ENCODE measurements at places on chromosomes 11 and 22.

DNA sequence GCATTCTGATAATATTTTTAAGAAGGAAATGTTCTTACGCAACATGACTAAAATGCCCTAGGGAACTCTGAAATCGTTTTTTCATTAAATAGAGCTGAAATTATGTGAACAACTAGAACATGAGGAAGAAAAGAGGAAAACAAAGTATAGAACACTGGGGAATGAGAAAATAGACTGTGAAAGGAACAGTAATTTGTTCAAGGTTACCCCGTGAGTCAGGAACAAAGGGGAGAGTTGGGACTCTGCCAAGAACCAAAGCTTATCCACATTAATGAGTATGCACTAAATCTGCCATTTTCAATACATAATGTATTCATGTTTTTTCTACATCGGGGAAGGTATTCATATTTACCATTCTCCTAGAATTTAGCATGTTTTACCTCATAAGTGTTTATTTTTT, 961.8 kb upstream of the CCDC90B start:
- no peak for DNase-seq

DNA sequence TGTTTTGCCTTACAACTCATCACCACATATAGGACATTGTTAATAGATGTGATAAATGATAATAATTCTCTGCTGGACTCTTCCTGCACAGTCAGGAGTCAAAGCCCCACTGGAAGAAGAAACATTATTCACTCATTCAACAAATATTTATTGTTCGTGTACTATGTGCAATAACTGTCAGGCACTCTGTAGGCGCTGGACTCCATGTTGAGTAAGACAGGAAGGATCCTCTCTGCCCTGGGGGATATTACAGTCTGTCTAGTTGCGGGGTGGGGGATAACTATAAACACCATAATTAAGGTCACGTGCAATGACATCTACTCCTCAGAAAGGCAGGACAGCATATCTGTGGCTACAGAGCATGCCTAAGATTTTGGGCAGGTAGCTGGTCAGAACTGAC, 281.1 kb downstream of the FAT3 start:
- DNase-seq: no peak

DNA sequence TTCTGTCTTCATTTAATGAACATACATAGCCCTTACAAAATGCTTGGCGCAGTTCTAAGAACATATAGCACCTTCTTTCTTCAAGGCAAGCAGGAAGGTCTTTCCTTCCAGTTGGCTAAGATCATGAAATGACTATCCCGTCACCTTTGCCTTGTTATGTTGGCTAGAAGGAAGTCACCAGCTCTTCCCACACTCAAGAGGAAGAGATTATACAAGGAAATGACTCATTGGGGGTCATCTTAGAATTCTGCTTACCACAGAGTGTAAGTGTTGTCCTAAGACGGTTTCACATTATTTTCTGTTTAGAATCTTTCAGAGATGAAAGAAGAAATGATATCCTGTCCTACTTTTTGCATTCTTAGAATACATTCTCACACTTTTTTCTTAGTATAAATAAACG, 808.0 kb upstream of the LUZP2 start:
- DNase-seq: no peak

DNA sequence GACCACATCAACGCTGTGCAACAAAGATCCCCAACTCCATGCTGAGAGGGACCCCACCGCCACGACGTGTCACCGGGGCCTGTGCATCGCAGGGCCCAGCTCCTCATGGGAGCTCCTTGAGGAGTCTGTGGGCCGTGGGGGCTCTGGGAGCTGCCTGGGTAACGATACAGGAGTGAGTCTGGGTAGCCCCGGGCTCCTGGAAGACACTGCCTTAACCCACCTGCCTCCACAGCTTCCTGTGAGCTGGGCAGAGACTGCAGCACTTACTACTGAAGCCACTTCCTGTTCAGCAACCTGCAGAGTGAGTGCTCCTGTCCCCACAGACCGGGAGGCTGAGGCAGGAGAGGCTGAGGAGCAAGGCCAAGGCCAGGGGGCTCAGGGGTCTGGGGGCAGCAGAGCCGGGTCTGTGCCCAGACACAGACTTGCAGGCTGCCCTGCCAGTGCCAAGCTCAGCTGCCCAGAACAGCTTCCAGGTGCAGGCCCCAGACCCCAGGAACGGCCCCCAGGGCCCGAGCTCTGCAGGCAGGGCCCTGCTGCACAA, 226.7 kb downstream of the BRD1 start:
- DNase-seq: no peak

GRCh38 chr11:118592616-118593367, 14.6 kb upstream of the PHLDB1 start:
- DNase-seq: no peak

- no peak for DNase-seq
Observed at GRCh38 chr11:2256951-2257700, 13.3 kb downstream of the ASCL2 start.

GRCh38 chr11:65134952-65135632, 773 bp upstream of the SYVN1 start:
- peak; percentile 95 for DNase-seq

DNA sequence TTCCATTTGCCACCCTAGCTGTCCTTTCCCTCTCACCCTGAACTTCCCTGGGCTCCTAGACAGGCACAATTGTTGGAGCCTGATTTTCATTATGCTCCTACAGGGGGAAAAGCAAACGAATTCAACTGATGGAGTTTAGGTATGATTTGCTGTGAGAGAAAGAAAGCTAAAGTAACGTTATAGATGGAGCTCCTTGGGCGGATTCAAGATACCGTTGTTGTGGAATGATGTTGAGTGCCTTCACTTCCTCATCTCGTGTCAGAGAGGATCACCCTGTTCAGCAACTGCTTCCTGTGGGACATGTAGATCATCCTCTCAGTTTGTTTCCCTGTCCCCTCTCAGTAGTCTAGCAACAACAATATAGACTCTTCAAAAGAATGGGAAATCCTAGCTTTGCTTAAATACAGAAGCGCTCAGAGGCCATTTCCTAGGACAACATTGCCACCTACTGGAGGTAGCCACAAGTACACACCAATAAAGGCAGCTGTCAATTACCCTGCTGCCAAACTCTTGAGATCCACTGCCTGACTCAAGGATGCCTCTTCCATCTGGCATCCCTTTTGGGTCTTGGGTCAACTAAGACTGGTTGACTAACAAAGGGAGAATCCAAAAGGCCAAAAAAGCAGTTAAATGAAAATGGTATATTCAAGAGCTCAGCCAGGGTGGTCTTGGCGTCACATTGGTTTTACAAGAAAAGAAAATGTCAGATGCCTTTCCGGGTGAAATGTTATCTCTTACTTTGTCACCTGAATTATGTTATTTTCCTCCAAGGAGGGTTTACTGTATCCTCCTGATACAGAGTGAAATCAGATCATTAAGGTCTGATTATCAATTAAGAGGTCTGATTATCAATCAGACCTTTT, 13.5 kb upstream of the DTX4 start:
- peak; percentile 52 for DNase-seq

DNA sequence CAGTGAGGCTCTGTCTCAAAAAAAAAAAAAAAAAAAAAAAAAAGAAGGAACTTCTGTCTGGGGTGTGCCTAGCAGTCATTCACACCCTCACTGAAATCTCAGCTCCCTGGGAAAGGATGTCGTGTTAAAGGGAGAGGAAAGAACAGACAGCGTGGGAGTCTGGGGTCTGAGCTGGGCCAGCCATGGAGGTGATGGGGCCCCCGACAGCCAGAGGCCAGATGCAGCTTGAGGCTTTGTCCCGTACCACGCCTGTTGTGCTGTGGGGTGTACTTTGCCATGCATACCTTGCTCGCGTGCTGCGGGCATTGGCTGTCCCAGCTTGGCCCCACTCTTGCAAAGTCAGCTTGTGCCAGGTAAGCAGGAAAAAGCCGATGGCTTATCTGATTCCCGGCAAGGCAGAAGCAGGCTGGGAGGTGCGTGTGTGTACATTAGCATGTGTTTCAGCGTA, 4.6 kb downstream of the SYT12 start:
- no peak for DNase-seq

DNA sequence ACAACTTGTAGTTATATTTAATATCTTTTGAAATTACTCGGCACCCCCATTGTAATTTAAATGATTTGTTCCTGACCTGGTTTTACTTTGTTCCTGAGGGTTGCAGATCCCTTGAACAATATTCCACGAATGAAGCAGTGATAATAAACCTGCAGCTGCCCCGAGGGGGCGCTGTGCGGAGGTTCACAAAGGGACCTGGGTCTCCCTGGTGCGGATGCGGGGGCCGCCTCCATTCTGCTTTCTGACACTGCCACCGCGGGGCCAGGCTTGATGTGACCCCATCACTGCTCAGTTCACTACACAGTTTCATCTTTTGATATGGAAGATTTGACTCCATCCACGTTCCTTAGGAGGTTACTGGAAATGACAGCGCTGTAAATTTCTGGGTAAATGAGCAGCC, 62.9 kb upstream of the PRODH start:
- no peak for DNase-seq

DNA sequence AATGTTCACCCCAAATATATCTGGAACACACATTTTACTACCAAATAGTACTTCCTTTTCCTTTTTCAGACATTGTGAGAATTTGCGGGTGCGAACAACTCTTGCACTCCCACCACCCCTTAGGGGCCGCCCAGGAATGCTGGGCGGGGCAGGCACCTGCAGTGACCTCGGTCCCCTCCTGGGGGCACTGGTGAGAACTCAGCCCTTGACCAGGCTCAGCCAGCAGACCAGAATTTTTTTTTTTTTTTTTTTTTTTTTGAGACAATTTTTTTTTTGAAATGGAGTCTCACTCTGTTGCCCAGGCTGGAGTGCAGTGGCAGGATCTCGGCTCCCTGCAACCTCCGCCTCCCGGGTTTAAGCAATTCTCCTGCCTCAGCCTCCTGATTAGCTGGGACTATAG, 75.8 kb downstream of the ARHGAP8 start:
- DNase-seq: no peak

GRCh38 chr11:92067016-92067415, 157.6 kb upstream of the FAT3 start:
- no peak for DNase-seq

DNA sequence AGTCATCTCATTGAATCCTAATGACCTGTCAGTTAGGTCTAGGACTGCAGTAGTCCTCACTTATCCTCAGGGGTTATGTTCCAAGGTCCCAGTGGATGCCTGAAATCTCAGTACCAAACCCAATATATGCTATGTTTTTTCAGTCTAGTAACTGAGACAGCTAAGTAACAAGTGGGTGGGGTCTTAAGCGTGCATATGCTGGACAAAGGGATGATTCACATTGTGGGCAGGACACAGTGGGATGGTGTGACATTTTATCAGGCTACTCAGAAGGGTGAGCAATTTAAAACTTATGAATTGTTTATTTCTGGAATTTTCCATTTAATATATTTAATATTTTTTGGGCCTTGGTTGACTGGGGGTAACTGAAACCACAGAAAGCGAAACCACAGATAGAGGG, 29.0 kb downstream of the DDX10 start:
- no peak for DNase-seq

DNA sequence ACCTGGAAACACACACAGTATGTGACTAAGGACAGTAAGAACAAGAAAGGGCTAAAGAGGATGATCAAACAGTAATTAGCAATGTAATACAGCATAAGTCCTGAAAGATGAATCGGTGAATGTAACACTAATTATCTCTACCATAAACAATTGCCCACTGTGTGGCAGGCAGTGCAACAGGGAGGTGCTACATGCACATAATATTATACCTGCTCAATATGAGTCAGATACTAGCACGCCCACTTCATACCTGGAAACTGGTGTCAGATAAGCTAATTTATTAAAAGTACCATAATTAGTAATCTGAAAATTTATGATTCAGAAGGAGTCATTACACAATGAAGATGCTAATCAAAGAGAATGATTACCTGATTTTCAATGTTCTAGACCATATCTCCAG, 14.9 kb downstream of the CASP12 start:
- no peak for DNase-seq

DNA sequence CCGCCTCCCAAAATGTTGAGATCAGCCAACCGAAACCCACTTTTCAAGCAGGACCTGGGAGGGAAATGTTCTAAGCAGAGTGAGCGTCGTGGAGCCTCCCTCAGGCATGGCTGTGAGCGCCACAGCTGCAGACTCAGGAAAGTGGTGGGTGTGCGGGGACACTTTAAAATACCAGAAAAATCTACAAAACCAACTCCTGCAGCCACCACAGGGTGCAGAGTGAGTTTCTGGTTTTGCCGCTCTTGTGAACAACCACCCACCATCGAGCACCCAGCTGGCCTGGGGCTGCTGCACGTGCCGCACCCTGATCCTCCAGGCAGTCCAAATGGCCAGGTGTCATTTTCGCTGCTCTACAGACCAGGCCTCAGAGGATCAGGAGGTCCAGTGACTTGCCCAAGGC, 46.9 kb downstream of the CELSR1 start:
- no peak for DNase-seq

DNA sequence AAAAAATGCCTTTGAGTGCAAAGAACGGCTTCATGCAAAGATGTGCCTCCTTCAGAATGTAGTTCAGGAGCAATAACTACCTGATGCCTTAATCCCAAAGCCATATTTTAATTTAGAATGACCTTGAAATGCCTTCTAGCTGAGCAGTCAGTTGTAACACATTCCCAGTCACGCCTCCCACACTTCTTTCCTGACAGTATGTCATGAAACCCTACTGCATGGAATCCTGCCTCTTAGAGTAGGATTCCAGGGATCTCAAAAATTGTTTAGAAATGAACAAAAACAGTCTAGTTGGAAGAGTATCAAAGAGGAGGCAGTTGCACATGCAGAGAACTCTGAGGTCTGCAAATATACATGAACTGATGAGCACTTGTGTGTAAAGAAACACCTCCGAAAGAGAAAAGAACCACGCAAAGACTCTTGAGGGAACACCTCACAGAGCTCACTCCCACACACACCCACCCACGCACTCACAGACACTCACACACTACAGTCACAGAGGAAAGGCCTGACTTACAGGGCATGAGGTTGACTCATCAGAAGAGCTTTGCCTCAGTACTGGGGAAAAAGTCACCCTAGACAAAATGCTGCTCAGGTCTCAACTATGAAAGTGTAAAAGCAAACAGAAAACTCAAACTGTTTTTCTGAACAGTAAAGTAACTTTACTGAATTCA, 77.4 kb downstream of the GGTLC2 start:
- DNase-seq: no peak

- DNase-seq: peak; percentile 86
Observed at GRCh38 chr11:114166897-114167323, 107.4 kb downstream of the ZBTB16 start.

- DNase-seq: no peak
Observed at GRCh38 chr22:45302751-45303150, 7.0 kb upstream of the FAM118A start.

- no peak for DNase-seq
Observed at GRCh38 chr11:45224766-45225165, 61.4 kb downstream of the SYT13 start.

DNA sequence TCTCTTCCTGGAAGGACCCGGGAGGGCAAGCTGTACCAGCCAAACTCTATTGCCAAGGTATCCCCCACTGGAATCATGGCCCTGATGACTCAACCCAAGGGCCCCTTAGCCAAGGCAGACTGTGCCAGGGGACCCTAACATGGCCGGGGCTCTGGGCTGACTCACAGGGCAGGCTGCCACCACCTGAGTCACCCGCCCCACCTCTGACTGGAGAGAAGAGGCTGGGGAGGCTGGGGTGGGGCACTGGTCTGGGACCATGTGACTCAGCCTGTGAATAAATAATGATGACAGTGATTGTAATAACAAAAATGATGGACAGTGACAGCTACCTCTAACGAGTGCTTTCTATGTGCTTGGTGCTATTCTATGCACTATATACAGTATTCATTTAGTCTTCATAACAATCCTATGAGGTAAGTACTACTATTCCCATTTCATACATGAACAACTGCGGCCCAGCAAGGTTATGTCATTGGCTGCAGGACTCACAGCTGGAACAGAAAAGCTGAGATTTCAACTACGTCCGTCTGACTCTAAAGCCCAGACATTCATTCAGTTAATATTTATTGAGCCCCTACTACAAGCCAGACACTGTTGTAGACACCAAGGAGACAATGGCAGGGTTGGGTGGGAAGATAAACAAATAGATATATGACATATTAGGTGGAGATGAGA, 84.2 kb downstream of the FBXO7 start:
- no peak for DNase-seq
